ENCODE measurements at places on chromosomes 11 and 22.

- peak; percentile 68 for DNase-seq
Observed at GRCh38 chr11:18332302-18332701, 9.9 kb downstream of the GTF2H1 start.

DNA sequence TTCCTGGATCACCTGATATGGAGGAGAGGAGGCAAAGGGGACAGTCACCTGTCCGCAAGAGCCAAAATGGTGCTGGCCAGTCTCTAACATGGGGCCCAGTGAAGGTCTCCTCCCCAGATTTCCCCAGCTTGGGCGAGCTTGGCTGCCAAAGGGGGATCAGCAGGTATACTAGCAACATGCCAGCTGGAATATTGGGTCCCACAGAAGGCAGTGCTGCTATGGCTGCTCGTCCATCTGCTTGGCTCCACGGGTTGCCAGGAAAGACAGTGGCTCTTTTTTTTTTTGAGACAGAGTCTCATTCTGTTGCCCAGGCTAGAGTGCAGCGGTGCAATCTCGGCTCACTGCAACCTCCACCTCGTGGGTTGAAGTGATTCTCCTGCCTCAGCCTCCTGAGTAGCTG, 12.7 kb upstream of the KAT5 start:
- DNase-seq, result no peak

- DNase-seq, result no peak
Observed at GRCh38 chr22:20572132-20572802, 64.9 kb downstream of the MED15 start.

DNA sequence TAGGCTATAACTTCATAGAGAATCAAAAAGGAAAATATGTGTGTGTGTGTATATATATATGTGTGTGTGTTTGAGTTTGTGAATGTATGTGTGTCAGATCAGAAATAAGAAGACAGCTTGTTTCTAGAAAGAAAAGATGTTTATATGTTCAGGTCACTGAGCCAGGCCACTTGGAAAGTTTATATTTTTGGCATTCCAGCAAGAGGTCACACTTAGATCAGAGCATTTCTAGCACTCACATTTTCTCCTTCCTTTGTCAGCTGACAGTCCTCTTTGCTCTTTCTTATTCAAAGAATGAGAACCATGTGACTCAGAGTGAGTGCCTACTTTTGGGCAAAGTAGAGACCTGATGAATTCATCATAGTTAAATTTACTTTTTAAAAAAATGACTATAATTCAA, 22.9 kb downstream of the RAB38 start:
- no peak for DNase-seq

DNA sequence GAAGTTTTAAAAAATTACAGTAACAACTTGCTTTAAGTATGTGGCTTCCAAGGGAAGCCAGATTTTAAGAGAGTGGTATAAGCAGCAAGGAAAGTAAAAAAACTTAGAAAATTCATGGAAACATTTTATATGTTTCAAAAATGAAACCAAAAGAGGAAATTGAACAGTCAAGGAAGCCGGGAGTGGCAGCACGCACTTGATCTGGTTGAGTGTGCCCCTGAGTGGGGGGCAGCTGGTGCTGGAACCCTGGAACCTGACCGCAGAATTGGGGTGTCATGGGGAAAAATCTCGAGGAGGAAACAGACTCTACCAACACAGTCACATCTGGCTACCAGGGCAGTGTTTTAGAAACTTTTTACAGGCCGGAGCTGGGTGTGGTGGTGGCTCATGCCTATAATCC, 14.0 kb downstream of the MICALL1 start:
- DNase-seq, result no peak

GRCh38 chr11:72826191-72826941, 12.2 kb downstream of the ATG16L2 start:
- DNase-seq, result no peak

DNA sequence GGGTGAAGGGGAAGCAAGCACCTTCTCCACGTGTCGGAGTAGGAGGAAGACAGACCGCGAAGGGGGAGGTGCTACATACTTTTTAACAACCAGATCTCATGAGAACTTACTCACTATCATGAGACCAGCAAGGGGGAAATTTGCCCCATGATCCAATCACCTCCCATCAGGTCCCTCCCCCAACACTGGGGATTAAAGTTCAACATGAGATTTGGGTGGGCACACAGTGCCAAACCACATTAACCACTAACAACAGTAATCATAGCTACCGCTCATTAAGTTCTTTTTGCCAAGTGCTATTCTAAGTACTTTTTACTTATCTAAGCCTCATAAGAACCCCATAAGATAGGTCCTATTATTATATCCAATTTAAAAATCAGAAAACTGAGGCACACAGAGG, 450.5 kb upstream of the DDI1 start:
- no peak for DNase-seq

- no peak for DNase-seq
Observed at GRCh38 chr11:124582565-124582964, 12.8 kb downstream of the OR8A1 start.

- DNase-seq, result no peak
Observed at GRCh38 chr22:30273711-30274436, 7.2 kb upstream of the OSM start.

DNA sequence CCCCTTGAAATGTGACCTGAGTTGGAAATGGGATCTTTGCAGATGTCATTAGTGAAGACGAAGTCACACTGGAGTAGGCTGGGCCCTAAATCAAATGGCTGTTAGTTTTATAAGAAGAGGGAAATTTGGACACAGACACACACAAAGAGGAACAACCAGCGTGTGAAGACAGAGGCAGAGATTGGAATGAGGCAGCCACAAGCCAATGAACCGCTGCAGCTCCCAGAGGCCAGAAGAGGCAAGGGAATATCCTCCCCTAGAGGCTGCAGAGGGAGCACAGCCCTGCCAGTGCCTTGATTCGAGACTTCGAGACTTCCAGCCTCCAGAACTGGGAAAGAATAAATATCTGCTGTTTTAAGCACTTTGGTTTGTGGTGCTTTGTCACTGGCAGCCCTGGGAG, 484.5 kb downstream of the MN1 start:
- DNase-seq, result peak; percentile 13

DNA sequence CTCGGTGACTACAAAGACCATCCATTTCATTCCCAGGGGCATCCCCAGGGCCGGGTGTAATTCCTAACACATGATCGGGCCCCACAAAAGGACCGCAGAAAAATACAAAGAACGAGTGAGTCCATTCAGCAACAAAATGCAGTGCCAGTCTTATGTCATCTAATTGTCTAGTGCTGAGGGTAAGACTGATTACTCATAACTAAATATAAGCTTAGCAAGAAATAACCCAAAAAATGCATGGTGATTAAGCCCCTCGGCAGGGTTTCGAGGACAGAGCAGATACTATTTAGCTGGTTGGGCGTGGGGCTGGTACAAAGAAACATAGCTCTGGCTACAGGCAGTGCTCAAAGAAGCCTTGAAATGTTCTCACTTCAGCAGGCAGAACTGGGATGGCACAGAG, 1078.9 kb downstream of the OPCML start:
- no peak for DNase-seq

GRCh38 chr22:32482708-32483107, 8.1 kb downstream of the FBXO7 start:
- DNase-seq, result no peak

- DNase-seq, result no peak
Observed at GRCh38 chr11:59201353-59201752, 11.4 kb downstream of the MPEG1 start.

DNA sequence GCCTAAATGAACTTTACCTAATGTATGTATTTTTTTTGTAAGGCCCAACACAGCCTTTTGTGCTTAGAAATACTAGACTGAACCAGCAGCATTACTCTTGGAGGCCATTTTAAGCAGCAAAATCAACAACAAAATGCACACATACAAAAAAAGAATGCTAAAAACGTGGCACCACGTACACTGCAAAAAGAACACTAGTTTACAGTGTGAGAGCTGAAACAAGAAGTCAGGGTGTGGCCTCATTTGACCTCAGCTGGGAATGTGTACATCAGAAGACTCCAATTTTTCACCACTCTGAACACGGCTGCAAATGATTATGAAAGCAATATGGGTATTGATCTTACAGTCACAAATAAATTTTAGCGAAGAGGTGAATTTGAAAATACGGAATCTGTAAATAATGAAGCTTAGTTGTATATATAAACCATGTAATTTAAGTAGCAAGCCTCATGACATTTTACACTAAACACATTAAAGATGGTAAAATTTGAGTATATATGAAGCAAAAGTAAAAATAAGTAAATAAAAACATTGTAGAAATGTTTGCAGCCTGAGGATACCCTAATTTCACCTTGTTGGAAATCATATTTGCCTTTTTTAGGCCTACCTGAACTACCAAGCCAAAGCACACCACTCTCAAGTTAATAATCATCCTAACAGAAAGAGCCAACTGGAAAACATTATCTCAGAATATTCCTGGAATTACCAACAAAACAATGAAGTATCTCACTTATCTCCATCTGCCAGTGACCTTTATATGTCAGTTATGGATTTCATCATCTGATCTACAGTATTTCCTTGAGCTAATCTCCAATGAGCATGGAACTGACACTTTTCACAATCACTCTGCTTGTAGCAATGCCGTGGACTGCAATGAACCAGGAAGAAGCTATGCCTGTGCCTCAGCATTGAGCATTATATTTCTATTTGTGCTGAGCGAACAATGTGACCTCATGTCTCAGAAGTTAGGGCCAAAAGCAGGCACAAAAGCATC, 319.5 kb upstream of the FAT3 start:
- no peak for DNase-seq

- peak; percentile 62 for DNase-seq
Observed at GRCh38 chr22:30396871-30397655, at the start of gene SEC14L2. TSS of gene SEC14L2 (plus strand) at chr22:30397018. CDS start at chr22:30397117, 99 bp downstream.

DNA sequence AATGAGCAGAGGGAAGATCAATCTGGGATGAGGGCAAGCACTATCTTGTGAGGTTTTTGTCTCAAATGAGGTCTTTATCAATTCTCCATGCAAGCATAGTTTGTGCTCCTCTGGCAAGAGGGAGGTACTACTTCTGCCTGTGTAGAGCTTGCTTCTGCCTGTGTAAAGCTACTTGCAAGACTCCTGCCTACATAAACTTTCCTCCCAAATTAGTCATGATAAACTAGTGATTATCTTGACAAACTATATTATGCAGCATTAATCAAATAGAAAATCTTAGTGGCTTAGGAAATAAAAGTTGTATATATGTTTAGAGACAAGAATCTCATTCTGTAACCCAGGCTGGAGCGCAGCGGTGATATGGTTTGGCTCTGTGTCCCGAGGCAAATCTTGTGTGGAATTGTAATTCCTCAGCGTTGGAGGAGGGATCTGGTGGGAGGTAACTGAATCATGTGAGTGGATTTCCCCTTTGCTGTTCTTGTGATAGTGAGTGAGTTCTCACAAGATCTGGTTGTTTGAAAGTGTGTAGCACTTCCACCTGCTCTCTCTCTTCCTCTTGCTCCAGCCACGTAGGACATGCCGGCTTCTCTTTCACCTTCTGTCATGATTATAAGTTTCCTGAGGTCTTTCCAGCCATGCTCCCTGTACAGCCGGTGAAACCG, 8.0 kb upstream of the MMP10 start:
- DNase-seq, result no peak

DNA sequence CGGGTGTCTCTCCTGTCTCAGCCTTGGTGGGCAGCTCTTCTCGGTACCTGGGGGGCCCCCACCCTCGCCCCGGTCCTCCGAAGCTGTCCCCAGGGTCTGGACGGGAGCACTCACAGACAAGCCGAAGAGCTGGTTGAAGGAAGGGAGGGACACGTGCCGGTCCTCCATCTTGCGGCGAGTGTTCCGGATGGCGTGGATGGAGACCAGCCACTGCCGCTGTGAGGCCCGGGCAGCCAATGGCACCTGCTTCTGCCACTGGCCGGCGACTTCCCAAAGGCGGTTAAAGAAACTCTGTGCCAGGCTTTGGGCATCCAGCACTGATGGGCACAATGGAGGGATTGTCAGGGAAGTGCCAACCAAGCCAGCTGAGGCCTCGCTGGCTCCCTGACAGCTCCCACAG, 18.7 kb downstream of the PPM1F start:
- no peak for DNase-seq

GRCh38 chr22:22951035-22951434, 63.4 kb downstream of the IGLL5 start:
- no peak for DNase-seq

DNA sequence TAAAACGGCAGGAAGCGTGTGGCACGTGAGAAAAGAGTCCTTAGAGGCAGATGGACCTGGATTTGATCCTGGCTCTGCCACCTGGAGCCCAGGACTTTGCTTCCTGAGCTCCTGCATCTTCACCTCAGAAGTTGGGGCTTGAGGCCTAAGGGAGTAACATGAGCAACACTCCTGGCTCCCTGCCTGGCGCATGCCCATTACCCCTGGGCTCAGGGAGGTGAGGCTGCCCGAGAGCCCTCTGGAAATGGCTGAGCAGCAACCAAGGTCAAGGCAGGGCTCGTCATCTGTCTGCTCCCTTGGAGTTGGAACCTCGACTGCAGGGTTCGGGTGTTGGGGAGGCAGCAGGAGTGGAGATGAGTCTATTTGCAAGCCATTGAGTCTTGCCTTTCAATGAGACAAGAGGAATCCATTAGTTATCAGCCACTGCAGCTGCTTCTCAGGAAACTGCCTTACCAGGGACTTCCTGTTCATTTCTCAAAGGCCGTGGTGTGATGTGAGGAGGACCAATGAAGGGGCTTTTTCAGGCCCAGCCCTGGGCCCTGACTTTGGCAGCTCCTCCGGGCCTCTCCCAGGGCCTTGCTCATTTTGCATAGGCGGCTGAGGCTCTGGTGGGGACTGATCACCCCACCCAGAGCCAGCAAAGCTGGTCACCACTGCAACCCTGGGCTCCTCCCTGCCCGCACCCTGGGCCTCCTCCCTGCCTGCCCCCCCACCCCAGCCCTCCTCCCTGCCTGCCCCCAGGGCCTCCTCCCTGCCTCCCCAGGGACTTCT, 6.4 kb downstream of the FADS2 start:
- no peak for DNase-seq

GRCh38 chr11:2484576-2485125, 39.8 kb downstream of the KCNQ1 start:
- DNase-seq, result no peak

DNA sequence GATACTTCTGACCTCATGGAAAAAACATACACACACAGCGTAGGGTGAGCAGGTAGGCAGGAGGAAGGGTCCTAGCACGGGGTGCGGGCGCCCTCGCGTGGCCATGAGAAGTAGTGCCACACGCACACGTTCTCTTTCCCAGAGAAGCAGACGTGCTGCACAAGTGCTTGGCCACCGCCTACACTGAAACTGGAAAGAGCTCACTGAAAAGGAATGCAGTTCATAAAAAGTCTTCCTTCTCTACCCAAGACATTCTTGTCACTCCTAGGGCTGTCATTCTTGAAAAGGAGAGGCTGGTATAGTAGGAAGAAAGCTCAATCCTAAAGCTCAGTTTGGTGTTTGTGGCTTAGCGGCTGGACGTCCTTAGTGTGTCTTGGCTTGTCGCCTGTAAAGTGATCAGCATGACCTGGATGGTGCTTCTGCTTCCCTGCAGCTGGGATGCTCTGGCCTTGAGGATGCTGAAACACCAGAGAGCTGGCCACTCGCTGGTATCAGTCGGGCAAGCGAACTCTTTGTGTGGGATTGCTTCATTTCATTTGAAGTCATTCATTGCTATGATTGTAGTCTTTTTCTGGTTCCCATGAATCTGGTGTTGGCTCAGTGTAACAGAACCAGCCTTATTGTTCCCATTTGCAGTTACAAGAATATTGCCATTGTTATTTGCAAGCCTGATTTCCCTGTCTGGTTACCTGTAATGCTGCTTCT, 303.8 kb downstream of the NTM start:
- DNase-seq, result peak; percentile 37

GRCh38 chr22:45583504-45583903, 80.8 kb downstream of the FBLN1 start:
- no peak for DNase-seq

Data from Caki2 (cell line).